ENCODE measurements at places on chromosomes 5 and 9.

- no peak for DNase-seq
These were observed 8.0 kb downstream of the TAF1L start for GRCh38 chr9:32627394-32627954.

GRCh38 chr5:136222580-136223235, 29.7 kb upstream of the SMIM32 start:
- no peak for DNase-seq

- DNase-seq = no peak
These were observed 55.7 kb upstream of the SAP30L start for GRCh38 chr5:154390096-154390495.

DNA sequence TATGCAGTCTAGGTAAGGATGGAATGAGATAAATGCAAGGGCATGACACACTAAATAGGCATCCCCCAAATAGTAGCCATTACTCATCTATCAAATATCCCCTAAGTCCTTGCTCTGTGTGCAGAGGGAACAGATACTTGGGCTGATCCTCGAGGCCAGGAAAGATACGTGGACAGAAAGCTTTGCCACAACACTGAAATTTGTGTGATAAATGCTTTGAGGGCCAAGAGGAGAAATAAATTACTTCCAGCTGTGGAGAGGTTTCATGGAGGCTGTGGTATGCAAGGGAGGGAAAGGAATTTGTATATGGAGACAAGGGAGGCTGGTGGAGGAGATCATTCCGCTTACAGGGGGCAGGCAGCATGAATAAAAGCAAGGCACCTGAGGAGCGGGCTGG, 18.5 kb downstream of the ATOX1 start:
- no peak for DNase-seq

DNA sequence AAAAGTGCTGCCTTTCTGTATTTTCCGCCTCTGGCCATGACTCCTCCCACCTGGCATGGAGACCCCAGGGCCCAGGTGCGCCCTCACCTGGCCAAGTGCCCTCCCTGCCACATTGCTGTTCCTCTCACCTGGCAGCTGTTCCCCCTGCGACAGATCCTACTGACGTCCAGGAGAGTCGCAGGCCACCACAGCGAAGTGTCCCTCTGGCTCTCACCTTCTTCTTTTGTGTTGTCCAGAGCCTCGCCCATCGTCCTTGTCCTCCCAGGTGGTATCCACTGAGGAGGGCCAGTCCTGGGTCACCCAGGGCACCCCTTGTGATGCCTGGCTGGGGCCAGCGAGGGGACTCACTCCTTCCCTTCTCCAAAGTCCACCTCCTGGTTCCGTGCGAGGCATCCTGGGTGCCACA, 2.6 kb downstream of the NKD2 start:
- DNase-seq = no peak

- DNase-seq = no peak
These were observed 77.5 kb upstream of the FAM170A start for GRCh38 chr5:119551819-119552218.

DNA sequence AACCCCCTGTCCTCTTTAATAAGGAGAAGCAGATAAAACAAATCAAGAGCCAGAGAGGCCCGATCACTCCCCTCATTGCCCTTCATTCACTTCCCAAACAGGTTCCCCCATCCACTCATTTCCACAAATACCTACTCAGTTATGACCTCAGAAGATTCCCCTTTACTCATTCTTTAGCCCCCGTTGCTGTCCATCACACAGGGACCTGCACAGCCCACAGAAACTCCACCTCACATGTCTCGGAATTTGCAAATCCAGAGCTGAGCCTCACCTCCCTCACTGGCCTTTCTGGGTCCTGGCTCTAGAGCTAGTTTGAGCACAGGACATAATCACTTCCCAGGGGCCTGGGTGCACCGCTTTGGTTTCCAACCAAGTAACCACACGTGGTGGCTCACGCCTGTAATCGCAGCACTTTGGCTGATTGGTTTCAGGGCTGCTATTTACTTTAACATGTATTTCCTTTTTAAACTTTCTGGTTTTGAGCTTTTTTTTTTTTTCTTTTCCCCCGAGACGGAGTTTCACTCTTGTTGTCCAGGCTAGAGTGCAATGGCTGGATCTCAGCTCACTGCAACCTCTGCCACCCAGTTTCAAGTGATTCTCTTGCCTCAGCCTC, 17.8 kb downstream of the ATP6V0E1 start:
- DNase-seq = no peak

GRCh38 chr5:146334074-146334533, 4.5 kb upstream of the POU4F3 start:
- DNase-seq = no peak

- DNase-seq = no peak
These were observed 31.1 kb downstream of the SEMA6A start for GRCh38 chr5:116543501-116543900.

DNA sequence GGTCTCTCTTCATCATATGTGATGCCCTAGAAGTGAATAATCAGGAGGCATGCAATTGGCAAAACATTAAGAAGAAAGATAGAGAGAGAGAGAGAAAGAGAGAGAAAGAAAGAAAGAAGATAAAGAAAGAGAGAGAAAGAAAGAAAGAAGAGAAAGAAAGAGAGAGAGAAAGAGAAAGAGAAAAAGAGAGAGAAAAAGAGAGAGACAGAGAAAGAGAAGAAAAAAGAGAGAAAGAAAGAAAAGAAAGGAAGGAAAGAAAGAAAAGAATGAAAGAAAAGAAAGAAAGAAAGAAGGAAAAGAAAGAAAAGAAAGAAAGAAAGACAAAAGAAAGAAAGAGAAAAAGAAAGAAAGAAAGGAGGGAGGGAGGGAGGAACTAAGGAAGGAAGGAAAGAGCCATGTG, 318.9 kb downstream of the ICE1 start:
- no peak for DNase-seq

GRCh38 chr5:159545156-159545555, 214.9 kb upstream of the IL12B start:
- no peak for DNase-seq

DNA sequence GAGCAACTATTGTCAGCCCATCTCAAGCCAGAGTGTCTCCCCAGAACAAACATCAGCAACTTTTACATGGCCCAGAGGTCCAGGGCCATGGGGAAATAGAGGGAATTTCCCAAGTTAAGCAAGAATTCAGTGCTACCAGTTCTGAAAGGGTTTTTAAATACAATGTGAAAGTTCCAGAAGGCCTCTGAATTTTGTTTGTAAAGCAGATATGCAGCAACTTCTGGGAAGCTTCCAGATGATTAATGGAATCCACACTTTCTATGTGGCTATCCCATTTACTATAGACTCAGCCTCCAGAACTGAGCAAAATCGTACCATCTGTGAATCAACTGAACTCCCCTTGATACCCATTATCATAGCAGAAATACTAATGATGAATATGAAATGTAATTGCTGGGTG, 93.8 kb downstream of the FEM1C start:
- no peak for DNase-seq

DNA sequence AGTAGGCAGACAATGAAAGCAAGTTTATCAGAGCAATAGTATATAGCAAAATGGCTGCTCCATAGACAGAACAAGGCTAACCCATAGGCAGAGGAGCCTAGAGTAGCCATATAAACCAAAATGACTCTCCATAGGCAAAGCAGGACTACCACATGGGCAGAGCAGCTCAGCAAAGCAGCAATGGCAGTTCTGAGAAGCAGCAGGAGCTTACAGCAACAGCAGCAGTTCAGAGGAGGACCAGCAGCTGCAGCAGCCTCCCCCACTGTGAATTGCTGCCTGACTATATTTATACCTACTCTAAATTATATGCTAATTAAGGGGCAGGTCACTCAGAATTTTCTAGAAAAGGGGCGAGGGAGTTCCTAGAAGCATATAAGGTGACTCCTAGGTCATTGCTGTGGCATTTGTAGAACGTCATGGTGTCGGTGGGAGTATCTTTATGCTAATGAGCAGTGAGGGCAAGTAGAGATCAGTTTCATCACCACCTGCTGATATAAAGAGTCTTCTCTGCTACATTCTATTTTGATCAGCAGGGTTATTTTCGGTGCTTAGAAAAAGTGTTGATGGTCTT, 1115.5 kb downstream of the DTWD2 start:
- DNase-seq = no peak

DNA sequence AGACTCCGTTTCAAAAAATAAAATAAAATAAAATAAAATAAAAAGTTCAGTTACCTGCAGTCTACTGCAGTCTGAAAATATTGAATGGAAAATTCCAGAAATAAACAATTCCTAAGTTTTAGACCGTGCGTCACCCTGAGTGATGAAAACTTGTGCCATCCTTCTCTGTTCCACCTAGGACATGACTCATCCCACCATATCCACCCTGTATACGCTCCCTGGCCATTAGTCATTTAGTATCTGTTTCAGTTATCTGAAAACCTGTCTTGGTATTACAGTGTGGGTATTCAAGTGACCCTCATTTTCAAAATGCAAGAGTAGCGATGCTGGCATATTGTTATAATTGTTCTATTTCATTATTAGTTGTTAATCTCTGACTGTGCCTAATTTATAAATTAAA, 51.8 kb upstream of the TEX48 start:
- DNase-seq = no peak

DNA sequence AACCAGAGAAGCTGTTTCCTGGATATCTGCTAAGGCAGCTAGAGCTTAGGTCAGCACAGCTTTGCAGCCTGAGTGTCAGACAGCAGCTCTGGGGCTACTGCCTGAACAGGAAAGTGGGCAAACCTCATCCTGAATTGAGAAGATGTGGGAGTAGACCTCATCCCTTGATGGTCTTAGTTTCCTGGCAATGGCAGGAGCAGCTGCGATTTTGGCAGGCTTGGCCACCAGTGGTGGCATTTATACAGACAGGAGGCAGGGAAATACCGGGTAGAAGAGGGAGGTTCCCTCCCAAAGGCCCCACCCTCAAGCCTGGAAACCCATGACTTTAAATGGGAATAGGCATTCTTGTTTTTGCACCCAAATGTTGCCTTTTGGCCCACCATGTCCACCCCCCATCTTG, 69.7 kb downstream of the LIX1 start:
- DNase-seq = no peak

All from activated T-helper 1 cell treated with anti-CD3 and anti-CD28 coated beads, Interleukin-2, amount 50 U/mL, for 16 hours (primary cell).